Effector memory CD8-positive, alpha-beta T cell (primary cell): ENCODE measurements at places on chromosomes 4 and X.

- DNase-seq: no peak
- no peak overlapping the region for H3K4me3 ChIP-seq
- H3K4me1 ChIP-seq: peaks cover 4% of the 10 kb centered on the region
- no peak overlapping the region for H3K27ac ChIP-seq
These were observed 41.8 kb upstream of the IL21 start for GRCh38 chr4:122662701-122663100.

DNA sequence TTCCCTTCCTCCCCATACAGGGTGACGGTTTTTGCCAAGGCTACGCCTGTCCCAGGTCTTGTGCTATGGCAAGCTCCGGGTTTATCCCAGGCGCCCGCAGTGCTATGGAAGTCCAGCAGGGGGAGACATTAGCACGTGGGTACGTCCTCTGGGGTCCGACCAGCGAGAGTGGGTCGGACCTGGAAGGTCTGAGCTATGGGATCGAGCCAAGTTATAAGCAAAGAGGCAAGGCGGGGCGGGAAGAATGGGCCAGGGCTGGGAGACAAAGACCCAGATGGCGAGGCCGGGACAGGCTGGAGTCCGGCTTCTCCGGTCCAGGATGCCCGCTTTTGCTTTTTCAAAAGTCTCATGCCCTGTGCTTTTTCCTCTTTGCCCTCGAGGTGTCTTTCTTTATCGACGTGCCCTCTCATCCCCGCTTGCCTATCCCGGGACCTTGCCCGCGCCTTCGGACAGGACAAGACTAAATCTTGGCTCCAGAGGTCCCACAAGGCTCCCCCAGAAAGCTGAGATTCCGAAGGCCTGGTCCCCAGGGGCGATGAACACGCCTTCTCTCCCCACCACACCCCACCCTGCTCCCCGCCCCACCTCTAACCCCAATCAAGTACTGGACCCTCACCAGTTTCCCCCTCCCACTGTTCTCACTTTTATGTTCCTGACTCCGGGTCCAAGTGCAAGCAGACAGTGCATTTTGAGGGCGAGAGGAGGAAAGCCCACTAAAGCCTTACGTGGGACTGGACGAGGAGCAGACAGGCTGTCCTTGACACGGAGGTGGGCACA, 785 bp upstream of the EFNB1 start:
- H3K4me1 ChIP-seq: peaks cover 13% of the 10 kb centered on the region
- peaks cover 5% of the 10 kb centered on the region for H3K36me3 ChIP-seq
- peak overlapping the region; percentile 77 for H3K27ac ChIP-seq
- H3K4me3 ChIP-seq: peak overlapping the region; percentile 92
- peak; percentile 69 for DNase-seq

DNA sequence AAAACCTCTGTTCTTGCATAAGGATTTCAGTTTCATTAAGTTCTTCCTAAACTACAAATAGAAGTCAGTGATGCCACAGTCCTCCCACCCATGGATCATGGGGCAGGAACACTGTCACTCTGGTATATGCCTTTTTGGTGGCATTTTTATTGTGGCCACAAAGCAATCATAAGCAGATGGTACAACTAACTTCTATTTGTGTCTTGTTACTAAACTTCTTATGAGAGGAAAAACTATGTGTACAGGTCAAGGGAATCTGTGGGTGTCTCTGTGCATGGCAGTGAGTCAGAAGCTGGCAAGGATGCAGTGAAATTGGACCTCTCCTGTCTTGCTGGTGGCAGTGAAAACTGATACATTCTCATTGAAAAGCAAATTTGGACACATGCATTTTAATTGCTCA, 245.0 kb upstream of the GPC4 start:
- no peak overlapping the region for H3K27ac ChIP-seq
- H3K4me1 ChIP-seq: no peaks in the 10 kb centered on the region
- no peak for DNase-seq
- H3K36me3 ChIP-seq: no peaks in the 10 kb centered on the region

GRCh38 chrX:103663981-103664762, 22.3 kb downstream of the MORF4L2 start:
- H3K27ac ChIP-seq: no peak overlapping the region
- H3K4me3 ChIP-seq: no peak overlapping the region
- no peaks in the 10 kb centered on the region for H3K36me3 ChIP-seq
- no peaks in the 10 kb centered on the region for H3K4me1 ChIP-seq

GRCh38 chr4:3823496-3824341, 57.5 kb downstream of the ADRA2C start:
- H3K36me3 ChIP-seq: peaks cover 3% of the 10 kb centered on the region
- H3K27me3 ChIP-seq: peaks cover 24% of the 10 kb centered on the region
- DNase-seq: no peak
- no peak overlapping the region for H3K27ac ChIP-seq

GRCh38 chr4:59920416-59920815, 1279.7 kb upstream of the ADGRL3 start:
- no peaks in the 10 kb centered on the region for H3K4me1 ChIP-seq
- no peak for DNase-seq
- no peak overlapping the region for H3K4me3 ChIP-seq
- no peaks in the 10 kb centered on the region for H3K36me3 ChIP-seq

DNA sequence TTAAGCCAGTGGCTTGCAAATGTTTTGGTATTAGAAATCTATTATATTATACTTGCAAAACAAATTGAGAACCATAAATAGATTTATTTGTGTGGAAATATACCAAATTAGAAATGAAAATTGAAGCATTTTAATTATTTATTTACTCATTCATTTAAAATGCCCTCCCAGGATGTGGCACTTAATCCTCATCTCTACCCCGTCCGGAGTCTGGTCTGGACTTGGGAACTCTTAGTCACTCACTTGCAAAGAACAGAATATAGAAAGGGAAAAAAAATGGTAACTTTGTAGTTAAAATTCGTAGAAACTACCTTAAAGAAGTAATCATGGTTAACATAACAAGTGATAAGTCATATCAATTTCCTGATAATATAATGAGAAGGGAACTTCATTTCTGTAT, 775.9 kb upstream of the INTU start:
- H3K27ac ChIP-seq: no peak overlapping the region
- DNase-seq: no peak
- no peaks in the 10 kb centered on the region for H3K36me3 ChIP-seq
- no peaks in the 10 kb centered on the region for H3K4me1 ChIP-seq
- H3K27me3 ChIP-seq: no peaks in the 10 kb centered on the region
- H3K4me3 ChIP-seq: no peak overlapping the region
